ENCODE measurements at places on chromosomes 2 and 18.

DNA sequence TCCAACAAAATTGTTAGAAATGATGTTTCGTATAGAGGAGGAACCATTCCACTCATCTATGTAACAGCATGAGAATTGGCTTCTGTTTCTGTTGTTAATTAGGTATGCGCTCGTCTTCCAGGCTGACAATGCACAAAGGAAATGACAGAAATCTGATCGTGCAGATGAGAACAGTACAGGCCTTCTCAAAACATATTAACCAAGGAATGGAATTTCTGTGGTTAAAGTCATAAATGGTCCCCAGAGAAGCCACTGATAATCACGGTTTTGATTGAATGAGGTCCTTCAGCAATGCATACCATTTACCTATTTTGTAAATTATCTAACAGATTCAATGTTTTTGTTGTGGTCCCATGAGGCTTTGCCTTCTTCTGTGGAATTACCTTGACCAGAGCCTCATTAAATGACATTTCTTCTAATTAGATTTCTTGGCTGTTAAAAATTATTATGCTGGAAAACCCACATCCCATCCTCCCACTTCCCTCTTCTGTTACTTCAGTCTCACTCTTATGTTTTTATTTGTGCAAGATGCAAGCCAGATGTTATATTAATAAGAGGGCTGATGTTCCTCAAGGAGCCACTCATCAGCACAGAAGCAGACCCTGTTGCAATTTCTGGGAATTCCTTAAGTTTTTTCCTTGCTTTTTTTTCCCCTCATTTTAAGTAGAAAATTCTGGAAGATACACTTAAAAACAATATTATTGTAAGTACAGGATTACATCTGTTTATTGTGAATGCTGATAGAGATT lies 395.8 kb downstream of the PID1 start:
- DNase-seq, result peak; percentile 84

DNA sequence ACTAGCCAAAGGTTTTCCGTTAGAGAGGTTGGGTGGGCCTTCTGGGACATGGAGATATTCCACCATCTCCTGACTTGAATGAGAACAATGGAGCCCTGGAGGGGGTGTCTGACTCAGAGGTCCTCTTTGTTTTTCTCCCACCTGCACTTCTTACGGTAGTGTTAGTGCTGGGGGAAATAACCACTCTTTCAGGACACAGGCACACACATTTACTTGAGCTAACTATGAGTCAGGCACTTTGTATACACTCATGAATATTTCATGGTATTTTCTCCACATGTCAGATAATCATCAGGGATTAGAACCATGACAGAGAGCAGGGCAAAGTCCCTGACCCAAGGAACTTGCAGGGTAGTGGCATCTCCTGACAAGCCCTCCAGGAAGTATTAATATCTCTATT lies 439.1 kb downstream of the TSN start:
- DNase-seq, result no peak

GRCh38 chr18:53991202-53991601 lies 233.3 kb downstream of the MBD2 start:
- DNase-seq, result peak; percentile 70

DNA sequence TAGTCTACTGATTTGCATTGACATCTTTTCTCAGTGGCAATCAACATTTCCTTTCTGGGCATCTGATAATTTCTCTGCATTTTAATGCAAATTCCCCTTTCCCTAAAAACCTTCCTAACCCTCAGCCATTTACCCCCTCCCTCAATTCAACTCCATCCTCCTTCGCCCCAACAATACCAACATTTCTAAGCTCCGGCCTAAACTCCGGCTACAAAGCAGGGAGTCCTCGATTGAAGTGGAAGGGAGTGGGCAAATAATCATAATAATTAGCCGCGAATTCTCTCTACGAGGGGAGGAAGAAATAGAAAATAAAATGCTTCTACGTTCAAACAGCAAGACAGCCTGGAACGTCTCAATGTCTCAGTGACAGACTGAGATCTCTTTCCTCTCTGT lies 4.6 kb downstream of the BCL11A start:
- DNase-seq, result no peak

GRCh38 chr2:68505603-68506159 lies 38.3 kb downstream of the APLF start:
- DNase-seq, result no peak

- DNase-seq, result no peak
Measured at GRCh38 chr18:13524811-13525210, 201.5 kb downstream of the FAM210A start.

DNA sequence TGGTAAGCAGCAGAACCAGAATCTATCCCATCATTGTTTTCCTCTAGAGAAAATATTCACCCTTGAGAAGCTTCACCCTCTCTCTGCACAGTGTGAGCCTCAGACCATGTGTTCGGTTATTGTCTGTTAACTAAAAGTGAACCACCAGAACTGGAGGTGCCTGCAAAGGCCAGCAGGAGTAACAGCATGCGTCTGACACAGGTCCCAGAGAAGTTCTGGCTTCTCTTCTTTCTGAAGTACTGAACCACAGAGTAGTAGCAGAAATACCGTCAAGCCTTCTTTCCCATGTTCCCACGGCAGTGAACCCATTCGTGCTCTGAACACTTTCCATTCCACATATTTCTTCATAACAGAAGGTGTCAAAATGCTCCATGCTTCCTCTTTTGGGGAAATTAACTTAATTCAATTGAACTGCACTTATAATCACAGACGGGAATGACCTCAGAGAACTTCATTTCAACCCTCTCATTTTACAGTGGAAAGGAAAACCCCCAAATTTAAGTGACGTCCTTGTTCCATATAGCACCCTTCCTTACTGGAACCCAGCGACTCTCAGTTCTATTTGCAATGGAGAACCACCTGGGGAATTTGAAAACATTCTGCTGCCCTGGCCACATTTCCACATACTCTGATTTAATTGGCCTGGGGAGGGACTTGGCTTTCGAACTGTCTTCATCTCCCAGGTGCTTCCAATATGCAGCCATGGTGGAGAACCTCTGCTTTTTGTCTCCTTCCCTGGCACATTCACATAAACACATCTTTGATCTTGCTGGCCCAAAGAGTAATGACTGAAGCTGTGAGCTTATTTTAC lies 519.1 kb downstream of the RNF144A start:
- DNase-seq, result no peak

- no peak for DNase-seq
Measured at GRCh38 chr2:112960230-112960825, 17.5 kb upstream of the IL36G start.

DNA sequence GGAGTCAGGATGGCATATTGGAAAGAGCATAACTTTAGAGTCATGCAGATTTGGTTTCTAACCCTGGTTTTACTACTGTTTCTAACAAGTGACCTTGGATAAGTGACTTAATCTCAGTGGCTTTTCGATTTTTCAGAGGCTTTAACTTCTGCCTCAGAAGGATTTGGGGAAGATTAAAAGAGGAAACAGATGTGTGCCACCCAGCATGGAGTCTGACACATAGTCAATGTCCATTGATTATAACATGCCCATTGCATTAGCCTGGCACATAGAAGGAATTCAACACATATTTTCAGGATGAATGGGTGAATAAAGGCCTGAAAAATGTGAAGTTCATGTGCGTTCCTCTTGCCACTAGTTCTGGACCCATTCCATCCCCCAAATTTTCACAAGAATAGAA lies 438.2 kb downstream of the EPHA4 start:
- DNase-seq, result no peak

DNA sequence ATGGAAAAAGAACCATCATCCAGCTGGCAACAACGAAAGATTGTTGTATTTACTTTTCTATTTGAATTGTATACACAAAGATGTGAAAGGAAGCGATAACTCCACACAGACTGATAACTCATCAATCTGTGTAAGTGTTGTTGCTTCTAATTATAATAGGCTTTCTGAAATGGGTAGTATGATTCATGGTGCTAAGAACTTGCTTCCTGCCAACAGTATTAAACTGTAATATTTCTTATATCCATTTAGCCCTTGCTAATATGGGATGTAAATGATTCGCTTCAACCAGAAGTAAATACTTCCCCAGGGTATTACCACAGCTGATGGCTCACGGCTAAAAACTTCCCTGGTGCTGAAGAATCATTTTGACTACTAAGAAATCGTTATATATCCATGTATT lies 70.2 kb downstream of the TMEM163 start:
- no peak for DNase-seq

GRCh38 chr2:135490376-135490775 lies 40.6 kb downstream of the ZRANB3 start:
- DNase-seq, result peak; percentile 21

GRCh38 chr18:58591286-58591685 lies 37.6 kb downstream of the ALPK2 start:
- no peak for DNase-seq

- DNase-seq, result no peak
Measured at GRCh38 chr2:16962505-16962904, 296.9 kb upstream of the CYRIA start.

DNA sequence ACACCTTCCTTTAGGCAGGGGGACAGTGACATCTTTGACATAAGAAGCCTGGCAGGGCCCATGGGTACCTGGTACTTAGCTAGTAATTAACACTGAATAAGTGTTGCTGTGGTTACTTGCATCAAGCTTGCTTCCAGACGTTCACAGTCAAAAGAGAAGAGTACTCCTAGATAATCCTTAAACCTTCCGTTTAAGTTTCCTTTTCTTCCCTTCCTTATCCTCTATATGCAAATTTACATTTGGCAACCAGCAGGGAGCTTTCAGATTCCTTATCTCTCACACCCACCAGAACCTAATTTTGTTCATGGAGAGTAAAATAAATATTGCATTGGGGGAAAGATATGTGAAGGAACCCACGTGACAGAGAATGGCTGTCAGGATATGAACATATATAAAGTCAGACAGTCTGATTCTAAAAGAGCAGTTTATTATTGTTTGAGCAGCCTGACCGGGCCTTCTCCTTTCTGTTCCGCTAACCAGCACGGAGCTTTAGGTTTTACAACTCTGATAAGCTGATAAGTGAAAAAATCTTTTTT lies 7.8 kb upstream of the RAB31 start:
- DNase-seq, result no peak

DNA sequence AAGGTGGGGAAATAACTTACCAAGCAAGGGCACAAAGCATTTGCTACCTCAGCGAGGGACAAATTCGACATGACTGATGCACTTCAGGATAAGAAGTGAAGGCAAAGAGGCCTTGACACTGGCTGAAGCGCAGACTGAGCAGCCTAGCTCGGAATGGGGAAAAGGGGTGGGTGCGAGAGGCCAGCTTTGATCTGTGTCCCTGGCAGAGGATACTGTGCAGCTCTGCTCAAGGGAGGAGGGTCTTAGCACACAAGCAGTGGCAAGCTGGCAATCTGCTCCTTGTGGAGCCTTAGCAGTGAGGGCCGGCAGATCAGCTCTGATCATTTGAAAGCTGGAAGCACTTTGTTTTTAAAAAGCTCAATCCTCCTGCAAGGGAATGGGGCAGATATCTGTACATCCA lies 222.3 kb downstream of the ZBTB7C start:
- DNase-seq, result no peak

GRCh38 chr2:164992818-164993217 lies 37.5 kb upstream of the SLC38A11 start:
- DNase-seq, result peak; percentile 86

- no peak for DNase-seq
Measured at GRCh38 chr2:8495189-8495989, 186.5 kb upstream of the ID2 start.

- peak; percentile 5 for DNase-seq
Measured at GRCh38 chr2:106161938-106162820, 31.9 kb downstream of the UXS1 start.

DNA sequence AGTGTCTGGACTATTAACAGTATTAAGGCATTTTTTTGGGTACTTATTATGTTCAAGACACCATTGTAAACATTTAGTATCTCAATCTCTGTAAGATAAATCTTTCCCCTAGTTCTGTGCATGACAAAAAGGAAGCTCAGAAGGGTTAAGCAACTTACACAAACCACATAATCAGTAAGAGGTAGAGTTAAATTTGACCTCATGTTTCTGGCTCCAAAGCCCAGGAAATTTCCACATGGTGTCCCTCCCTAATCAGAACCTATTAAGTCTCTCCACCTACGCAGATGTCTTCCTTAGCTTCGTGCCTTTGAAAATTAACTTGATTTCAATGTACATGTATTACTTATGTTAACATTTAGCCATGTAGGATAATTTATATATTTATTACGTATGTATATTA lies 2.0 kb downstream of the MFSD6 start:
- no peak for DNase-seq

- no peak for DNase-seq
Measured at GRCh38 chr2:140270224-140270623, 1490.0 kb upstream of the NXPH2 start.

GRCh38 chr2:28296243-28296642 lies 96.4 kb upstream of the FOSL2 start:
- DNase-seq, result no peak

DNA sequence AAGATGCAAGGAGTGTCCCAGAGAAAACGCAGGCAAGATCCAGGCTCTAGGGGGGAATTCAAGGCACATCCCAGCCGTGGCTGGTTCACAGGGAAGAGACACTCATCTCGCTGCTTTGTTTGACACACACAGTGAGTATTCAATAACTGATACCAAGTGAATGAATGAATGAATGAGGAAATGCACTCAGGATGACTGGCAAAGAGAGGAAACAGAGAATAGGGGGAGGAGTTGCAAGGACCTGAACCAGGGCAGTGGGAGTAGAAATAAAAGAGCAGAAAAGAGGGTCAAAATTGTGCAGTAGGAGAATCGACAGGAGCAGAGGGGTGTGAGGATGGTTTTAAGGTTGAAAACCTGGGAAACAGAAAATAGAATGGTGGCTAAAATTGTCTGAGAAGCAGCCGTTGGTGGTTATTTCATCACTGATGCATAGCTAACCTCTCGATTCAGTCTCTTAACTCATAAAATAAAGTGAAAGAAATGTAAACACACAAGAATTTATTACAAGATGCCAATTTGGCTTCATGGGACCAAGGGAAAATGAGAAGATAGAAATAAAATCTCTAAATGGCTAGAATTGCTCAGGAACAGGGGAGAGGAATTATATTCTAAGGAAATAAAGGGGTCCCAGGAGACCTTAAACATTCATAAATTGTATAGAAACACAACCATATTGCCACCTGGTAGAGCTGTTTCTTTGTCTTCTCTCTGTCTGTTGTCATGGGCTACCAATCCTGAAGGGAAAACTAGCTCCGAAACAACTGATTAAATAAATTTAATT lies 63.9 kb upstream of the PHLPP1 start:
- DNase-seq, result no peak

DNA sequence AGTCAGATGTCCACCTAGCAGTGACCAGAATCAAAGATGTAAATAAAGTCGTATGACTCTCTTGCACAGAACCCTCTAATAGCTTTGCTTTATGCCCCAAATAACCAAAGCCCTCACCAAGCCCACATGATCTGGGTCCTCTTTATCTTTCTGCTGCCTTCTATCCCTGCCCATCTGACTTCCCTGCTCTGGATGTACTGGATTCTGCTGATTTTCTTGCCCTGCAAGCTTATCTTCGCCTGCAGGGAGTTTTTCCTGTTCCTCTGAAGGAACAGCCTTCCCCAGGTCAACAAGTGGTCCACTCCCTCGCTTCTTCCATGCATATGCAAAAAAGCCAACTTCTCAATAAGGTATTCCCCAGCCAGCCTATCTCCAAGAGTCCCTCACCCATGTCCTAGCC lies 18.7 kb downstream of the IL36B start:
- DNase-seq, result no peak

GRCh38 chr2:96090196-96090926 lies 26.0 kb downstream of the ADRA2B start:
- no peak for DNase-seq

- no peak for DNase-seq
Measured at GRCh38 chr2:205834796-205835195, 152.5 kb downstream of the NRP2 start.
